ENCODE measurements at places on chromosomes 6 and 20.

GRCh38 chr20:40009542-40009941 is 679.5 kb downstream of the MAFB start:
- no peak for DNase-seq

DNA sequence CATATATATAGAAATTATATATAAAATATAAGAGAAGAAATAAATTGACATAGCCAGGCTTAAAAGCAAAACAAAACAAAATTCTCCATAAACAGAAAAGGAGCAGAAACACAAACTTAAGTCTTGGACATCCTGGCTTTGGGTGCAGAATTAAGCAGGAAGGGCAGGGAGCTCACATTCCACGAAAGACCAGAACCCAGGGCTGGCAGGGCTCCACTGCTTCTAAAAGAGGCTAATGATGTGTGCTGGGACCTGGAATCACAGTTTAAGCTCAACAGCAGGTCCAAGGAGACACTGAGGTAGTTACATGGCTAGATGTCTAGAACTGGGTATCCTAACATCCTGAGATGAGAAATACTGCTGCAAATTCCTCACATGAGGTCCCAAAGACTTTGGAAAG is 210.3 kb downstream of the WDR27 start:
- no peak for DNase-seq

DNA sequence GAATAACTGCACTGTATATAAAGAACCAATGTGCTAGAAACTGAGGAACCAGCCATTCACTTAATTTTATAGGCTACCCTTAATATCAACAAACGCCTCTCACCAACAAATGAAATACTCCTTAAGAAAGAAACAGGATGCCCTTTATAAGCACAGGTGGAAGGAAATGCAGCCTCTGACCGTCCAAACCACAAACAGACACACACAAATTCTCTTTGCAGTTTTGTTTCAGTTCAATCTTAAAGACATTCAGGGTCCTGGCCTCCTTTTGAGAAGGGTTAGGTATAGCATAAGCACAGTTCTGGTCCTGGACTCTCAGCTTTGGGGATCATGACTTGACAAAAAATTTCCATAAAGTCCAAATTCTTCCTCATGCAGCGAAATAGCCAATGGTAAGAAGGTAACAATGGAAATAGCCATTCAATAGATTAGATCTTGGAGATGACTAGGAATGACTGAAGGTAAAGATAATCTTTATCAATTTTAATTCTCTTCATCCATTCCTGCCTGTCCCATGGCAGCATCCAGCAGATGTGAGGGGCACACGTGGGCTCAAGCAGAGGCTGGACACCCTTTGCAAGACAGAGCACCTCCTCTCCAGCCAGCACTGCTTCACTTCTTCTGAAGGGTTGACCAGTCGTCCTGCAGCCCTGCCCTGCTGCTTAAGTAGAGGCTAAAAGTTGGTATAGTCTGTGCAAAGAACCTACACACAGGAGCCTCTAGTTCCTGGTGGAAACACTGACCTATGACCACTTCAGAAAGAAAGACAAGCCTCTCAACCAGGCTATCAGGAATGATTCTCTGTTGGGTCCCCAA is 123.9 kb downstream of the CD83 start:
- DNase-seq: no peak

DNA sequence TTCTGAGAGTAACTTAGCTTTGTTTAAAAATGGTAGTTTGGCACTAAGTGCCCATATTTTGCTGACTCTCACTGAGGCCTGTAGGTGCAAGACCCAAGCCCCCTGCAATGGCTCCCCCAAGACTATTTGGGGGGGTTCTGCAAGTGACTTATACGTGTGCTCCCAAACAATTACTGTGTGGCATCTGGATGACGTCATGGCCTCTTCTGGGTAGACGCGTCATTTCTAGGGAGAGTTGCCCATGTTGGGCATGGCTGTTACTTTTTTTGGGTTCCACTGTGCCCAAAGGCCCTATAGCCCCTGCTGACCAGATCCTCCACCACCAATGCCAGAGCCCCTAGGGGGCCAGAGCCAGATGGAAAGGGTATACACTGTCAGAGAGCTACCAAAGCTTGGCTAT is 110.3 kb upstream of the MYLIP start:
- DNase-seq: no peak

DNA sequence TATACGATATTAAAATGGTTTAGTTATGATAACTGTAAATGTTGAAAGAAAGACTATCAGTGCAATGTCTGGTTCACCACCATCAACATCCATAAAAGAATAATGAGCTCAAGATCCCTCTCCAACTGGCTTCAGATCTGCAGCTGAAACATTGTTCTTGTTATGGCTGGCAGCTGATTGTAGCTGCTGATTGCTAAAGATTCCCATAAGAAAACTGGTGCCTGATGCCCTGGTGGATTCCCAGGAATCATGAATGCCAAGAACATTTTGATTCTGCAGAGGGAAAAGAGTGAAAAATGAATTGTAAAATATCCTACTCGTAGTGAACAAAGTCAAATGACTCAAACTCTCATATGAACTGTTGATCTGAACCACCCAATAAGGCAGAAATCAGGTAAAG is 1160.2 kb downstream of the EPHA7 start:
- DNase-seq: no peak

GRCh38 chr6:3284436-3284876 is 25.7 kb downstream of the PSMG4 start:
- no peak for DNase-seq

GRCh38 chr6:37204014-37204751 is 34.2 kb downstream of the PIM1 start:
- DNase-seq: no peak

- DNase-seq: no peak
Measured at GRCh38 chr20:58552366-58552934, 37.3 kb upstream of the APCDD1L start.

DNA sequence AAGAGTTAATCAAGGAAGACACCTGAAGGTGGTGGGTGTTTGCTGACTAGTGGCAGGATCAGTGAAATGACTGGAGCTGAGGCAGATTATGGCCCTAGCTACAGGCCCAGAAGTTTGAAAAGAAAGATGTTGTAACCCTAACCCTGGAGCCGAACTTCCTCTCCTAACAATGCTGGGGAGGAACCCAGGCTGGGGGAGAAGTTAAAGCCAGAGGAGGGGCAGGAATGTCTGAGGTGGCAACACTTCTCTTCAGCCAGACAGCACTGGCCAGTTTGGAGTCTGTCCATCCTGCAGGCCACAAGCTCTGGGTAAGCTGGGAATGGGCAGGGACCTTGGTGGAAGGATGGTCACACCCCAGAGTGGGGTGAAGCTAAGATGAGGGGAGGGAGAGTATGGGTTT is at the start of gene LST1:
TSS of gene LST1 (plus strand) at position 270 of the 400 bp plus-strand sequence. CDS start 1,023 bp downstream, outside the sequence.
- no peak for DNase-seq

DNA sequence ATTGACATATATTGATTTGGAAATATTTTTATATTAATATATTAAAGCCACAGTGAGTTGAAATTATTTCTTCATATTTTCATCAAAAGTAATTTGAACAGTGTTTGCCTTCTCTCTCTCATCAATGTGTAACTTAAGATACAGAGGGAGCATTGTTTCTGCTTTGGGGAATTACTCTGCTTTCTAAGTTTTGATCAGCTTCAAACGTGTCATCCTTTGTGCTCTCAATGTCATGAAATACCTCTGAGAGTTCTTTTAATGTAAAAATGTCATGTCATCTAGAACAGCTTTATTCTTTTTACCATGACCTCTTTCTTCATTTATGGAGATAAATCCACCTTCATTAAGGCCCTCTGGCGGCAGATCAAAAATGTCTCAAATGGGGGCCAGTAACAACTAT is 259.4 kb upstream of the STXBP5 start:
- no peak for DNase-seq

DNA sequence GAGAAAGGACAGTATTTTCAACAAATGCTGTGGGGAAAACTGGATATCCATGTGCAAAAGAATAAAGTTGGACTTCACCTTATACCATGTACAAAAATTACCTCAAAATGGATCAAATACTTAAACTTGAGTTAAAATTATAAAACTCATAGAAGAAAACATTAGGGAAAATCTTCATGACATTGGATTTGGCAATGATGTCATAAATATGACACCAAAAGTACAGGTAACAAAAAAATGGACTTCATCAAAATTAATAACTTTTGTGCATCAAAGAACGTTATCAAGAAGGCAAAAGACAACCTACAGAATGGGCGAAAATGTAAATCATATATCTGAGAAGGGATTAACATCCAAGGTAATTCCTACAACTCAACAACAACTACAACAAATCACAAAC is 355.3 kb upstream of the SOX4 start:
- DNase-seq: no peak

DNA sequence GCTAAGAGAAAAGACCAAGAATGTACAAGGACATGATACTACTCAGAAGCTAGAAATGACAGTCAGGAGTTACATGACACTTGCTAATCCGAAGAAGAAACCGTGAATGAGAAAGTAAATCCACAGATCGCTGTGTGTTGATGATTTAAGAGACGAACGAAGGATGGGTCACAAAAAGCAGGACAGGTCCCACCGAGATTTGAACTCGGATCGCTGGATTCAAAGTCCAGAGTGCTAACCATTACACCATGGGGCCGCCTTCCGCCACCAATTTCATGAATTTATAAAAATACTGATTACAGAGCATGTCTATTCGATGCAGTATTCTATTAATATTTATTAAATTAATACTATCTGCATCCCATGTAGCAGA is 54.0 kb upstream of the BTN3A2 start:
- peak; percentile 86 for DNase-seq

DNA sequence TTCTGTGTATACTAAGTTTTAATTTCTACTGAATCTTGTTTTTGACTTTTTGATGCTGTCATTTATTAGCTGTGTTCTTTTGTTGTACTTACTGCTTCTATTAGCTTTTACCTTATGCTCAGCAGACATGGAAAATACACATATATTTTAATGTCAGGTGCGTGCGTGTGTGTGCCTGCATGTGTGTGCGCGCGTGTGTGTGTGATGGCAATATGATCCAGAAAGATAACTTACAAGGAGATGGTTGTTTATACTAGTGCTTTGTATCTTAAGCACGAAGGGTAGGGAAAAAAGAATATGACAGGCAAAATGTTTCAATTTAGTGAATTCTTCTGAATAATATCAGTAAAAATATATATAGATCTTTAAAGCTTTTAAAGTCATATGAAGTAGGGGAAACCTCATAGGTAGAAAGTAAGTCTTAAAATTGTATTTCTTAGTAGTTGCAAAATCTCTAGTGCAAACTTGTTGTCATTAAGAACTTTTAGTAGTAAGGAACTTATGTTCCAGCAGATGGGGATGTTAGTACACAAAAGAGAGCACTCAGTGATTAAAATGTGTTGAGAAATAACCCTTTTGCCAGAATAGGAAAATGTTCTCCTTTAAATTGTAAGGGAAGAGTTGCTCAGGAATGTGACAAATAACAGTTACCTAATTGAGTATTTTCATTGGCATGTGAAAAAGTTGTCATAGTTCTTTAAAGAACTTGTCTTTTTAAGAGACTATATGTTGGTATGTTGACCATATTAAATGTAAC is 13.2 kb downstream of the QKI start:
- DNase-seq: no peak

- DNase-seq: peak; percentile 35
Measured at GRCh38 chr6:158002951-158003853, 21.5 kb downstream of the SYNJ2 start.

- no peak for DNase-seq
Measured at GRCh38 chr6:41467627-41468404, 78.4 kb upstream of the FOXP4 start.

GRCh38 chr6:802701-803100 is 109.8 kb upstream of the EXOC2 start:
- no peak for DNase-seq

- DNase-seq: no peak
Measured at GRCh38 chr6:40997234-40997957, 41.6 kb downstream of the UNC5CL start.

DNA sequence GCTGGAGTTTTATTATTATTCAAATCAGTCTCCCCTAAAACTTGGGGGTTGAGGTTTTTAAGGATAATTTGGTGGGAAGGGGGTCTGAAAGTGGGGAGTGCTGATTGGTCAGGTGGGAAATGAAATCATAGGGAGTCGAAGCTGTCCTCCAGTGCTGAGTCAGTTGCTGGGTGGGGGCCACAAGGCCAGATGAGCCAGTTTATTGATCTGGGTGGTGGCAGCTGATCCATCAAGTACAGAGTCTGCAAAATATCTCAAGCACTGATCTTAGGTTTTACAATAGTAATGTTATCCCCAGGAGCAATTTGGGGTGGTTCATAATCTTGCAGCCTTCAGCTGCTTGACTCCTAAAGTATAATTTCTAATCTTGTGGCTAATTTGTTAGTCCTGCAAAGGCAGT is 146.0 kb upstream of the SPACA1 start:
- no peak for DNase-seq
